D721Med (cell line): ENCODE measurements at places on chromosomes 13 and 19.

GRCh38 chr19:18683109-18683957, at the start of gene CRTC1:
Gene CRTC1, plus strand, starts transcription at chr19:18683680. Its CDS starts 23 bp downstream, at chr19:18683703.
- DNase-seq, result peak; percentile 88

DNA sequence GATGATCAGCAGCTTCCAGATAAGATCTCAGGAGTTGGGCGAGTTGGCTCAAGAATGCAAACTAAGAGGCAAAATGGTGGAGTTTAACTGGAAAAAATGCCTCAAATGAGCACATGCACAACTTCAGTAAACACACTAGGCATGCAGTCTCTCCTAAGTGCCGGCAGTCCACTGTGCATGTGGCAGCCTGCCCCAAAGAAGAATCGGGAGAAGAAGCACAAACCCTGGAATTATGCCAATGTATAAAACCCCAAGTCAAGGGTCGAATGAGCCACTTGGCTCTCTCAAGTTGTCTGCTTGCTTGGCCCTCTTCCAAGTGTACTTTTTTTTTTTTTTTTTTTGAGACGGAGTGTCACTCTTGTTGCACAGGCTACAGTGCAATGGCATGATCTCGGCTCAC, 53.3 kb upstream of the SLITRK1 start:
- DNase-seq, result no peak

GRCh38 chr13:90016688-90017087, 1330.8 kb upstream of the MIR17HG start:
- DNase-seq, result no peak

DNA sequence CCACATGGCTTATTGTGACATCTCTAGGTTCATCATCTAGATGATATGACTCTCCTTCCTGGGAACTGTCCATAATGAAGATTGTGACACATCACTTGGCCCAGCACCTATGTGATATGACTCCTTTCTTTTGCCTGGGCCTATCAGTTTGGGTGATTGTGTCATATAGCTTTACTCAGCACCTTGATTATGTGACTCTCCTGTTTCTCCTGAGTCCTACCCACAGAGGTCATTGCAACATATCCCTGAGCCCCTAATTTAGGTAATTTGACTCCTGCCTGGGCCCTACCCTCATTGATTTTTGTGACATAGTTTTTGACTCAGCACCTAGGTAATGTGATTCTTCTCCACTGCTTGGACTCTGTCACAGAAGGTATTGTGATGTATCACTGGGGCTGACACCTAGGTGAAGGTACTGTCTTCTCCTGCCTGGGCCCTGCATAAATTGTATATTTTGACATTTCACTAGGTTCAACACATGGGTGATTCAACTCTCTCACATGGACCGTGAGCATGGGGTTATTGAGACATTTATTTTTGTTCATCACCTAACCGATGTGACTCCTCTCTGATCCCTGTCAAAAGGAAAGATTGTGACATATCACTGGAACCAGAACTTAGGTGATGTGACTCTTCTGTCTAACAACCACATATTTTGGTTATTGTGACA, 26.2 kb upstream of the ZNF254 start:
- no peak for DNase-seq

DNA sequence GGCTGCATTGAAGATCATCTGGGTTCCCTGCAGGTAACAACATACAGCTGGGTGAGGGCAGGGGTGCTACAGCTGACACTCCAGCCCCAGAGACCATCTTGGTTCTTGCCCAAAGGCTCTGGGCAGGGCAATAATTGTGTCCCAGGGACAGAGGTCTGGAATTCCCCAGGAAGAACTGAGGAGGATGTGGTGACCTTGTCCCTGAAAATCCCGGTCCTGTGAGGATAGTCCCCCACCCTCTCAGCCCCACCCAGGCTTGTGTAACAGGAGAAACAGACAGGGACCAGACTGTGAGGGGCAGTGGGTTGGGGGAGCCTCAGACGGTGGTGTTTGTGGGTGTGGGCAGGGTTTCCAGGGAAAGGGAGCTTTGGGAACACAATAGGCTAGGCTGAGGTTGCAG, 63.5 kb downstream of the COLGALT1 start:
- DNase-seq, result no peak

DNA sequence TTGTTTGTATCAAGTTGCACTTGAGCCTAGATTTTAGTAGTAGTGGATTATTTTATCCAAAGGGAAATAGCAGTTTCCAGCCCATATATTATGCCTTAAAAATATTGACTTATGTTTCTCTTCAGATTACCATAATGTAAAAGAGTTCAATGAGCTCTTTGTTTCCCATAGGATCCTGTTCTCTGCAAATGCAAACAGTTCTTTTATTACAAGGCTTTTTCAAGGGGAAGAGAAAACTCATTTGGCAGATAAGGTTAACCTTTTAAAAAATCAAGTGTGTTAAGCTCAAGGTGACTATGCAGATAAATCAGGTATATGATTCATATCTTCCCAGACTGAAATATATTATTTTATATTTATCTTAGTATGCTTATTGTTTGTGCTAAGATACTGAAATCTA, 961.2 kb upstream of the SPRY2 start:
- DNase-seq, result no peak
